ENCODE measurements at places on chromosomes 12 and 14.

DNA sequence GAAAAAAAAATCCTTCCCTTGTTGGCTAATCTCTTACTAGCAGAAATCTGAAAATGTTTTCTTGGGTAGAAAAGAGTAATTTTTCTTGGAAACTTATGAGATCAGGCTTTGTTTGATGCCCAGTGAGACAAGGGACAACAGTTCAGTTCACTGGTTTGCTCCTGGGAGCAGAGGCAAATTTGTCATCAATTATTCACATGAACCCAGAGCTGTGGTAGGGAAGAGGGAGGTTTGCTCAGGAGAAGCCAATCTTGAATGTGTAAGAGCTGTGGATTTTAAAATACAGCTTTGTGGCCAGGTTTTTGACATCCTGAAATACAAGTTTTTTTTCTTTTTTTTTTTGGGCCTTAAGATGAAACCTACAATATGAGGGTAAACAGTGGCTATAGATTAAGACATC is 426.6 kb downstream of the ATP23 start:
- DNase-seq = no peak

DNA sequence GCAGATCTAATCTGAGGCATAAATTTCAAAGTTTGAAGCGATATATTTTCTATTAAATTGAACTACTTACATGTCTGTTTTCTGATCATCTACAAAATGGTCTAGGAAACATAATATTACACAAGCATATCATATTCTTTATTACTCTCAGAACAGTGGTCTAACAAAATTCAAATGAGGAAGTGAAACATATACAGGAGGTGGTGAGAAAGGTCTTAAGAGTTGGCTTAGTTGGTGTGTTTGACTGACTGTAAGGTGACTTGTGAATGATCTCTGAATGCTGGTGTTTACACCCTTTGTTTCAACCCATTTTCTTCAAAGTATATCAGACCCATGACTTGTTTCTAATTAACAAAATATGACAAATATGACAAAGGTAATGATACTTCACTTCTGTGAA is 1156.8 kb downstream of the SLC16A7 start:
- no peak for DNase-seq

DNA sequence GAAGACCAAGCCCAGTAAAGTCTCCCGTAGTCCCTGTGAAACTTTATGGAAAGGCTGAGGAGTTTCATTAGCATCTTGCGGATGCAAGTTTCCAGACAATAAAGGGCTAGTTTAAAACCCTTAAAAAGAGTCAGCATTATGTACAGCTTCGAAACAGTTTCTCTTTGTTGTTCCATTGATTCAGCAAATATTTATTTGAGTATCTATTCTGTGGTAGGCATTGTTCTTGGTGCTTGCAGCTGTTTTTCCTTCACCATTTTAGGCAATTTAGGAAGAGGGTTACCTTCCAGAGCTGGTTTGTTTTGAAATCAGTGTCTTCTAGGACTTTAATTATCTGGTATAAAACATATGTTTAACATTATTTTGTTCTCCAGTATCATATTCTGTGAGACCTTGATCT is 1.5 kb downstream of the SLIRP start:
- DNase-seq = no peak

DNA sequence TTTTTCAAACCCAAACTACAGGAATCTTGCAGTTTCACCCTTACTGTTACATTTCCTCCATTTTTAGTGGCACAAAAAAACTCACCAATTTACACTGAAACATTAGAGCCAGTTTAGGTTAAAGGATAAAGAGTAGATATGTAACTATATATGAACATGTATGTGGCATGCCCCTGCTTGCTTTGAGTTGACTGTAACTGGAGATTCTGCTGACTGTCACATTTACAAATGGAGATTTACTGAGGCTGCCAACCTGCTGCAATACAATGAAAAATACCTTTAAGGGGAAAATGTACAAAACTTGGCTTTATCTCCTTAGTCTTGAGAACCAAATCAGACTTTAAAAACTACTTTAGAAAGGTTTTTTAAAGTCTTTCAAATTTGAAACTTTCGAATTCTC is 28.3 kb downstream of the STON2 start:
- no peak for DNase-seq

DNA sequence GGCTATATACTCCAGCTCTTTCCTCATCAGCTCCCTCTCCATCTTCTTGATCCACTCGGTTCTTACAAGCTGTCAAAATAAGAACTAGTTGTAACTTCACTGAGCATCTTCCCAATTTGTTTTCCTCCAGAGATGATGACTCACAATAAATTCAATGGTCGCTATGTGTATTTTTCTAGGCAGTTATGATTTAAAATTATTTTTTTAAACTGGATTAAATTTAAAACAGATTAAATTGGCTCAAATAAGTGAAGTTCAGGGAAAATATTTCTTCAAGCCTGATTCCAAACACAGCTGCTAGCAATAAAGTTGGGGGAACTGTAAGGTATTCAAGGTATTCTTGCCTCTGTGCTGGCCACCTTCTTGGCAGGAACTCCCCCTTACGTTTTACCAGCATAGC is 717.7 kb upstream of the USP15 start:
- no peak for DNase-seq

DNA sequence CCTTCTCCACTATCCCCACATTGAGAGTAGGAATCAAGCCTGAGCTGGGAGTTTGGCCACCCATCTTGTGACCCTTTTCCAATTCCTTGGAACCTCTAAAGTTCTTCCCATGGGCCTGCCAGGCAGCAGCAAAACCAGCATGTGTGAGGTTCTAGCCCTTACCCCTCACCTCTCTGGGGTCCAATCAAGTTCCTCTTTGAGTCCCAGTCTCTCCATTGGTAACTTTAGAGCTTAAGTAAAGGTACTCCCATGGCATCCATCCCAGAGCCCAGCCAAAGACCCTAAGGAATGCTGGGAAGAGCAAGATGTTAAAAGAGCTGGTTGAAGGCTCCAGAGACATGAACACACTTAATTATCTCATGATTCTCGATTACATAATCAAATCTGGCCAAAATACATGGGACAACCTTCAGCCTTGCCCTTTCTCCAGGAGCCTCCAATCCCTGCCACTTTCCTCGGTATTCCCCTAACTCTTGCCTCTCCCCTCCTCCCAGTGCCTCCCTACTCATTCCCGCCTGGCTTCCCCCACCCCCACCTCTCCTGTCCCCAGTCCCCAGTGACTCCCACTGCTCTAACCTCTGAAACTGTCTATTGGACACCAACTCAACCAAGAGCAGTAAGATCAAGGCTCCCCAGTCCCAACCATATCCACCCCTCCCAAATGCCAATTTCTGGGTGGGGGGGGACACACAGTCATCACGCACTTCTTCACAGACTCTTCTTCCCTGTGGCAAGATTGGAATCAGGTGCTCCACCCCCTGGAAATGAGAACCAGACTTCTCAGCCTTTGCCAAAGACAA is 4.8 kb upstream of the TNS2 start:
- no peak for DNase-seq

Measured in NCI-H1092 treated with DMSO at 0.1 percent for 48 hours (cell line).